Heart left ventricle (tissue), 16 donors: ENCODE measurements at places on chromosomes 12 and 14. TPM values are rescaled to one million over a fixed set of nuclear protein-coding genes. Genes with fewer than 3 reads are reported as not detected.
A peak's percentile ranks its signal among the peaks of the same experiment; 100 is the strongest.

DNA sequence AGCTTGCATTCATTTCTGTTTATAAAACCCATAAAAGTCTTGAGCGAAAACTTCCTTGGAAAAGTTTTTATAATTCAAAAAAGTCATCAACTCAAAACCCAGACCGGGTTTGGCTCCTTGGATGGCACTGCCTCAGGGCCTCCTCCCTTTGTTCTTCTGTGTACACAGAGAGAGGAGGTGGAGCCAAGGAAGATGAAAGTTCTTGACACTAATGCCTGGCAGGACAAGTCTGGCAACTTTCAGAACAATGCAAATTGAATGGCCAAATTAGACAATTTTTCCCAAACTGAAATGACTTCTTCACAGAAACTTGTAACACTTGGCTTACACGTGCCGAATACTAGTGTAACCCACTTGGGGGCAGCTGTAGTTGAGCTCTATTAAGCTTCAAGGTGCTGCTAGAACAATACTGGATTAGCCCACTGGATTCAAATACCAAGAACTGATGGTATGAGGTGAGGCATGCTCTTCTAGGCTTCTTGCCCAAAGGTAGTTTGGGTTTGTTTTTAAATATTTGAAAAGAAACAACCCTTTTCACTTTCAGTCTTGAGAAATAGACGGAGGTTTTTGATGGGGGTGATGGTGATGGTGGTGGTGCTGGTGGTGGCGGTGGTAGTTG lies 86.6 kb upstream of the FRMD6 start:
- no peaks in the 10 kb centered on the region for H3K27me3 ChIP-seq
- H3K4me1 ChIP-seq, result no peaks in the 10 kb centered on the region
- H3K27ac ChIP-seq, result no peak overlapping the region
- no peaks in the 10 kb centered on the region for H3K36me3 ChIP-seq

- no peaks in the 10 kb centered on the region for H3K27me3 ChIP-seq
- H3K4me1 ChIP-seq, result peaks cover 6% of the 10 kb centered on the region
- no peak overlapping the region for H3K4me3 ChIP-seq
- no peaks in the 10 kb centered on the region for H3K36me3 ChIP-seq
- H3K27ac ChIP-seq, result no peak overlapping the region
- DNase-seq, result no peak
Measured at GRCh38 chr14:87632796-87633195, 360.2 kb downstream of the GALC start.

- DNase-seq, result peak; percentile 46
- H3K36me3 ChIP-seq, result peaks cover 100% of the 10 kb centered on the region
- H3K4me1 ChIP-seq, result peaks cover 8% of the 10 kb centered on the region
- no peaks in the 10 kb centered on the region for H3K27me3 ChIP-seq
- H3K4me3 ChIP-seq, result no peak overlapping the region
- peak overlapping the region; percentile 50 for H3K27ac ChIP-seq
Measured at GRCh38 chr14:101980700-101981099, 16.3 kb downstream of the DYNC1H1 start.

DNA sequence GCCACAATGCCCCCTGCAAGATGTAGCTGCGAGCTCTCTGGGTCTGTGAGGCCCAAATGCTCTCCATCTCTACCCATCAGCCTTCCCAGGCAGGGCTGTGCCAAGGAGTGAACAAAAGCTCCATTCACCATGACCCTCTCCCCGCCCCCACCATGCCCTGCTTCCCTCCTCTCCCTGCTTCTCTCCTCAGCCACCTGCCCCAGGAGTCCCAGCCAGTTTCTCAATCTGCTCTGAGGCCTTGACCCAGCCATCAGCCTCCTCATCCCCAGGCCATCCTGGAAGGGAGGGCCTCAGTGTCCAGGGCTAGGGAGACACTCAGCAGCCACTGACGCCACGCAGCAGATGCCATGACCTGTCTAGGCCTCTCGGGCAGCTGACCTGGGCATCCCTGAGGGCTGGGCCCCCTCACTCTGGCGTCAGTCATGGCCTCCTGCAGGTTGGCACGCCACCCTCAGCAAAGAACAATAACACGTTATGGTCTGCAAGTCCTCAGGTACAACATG lies 8.5 kb upstream of the KRT5 start:
- H3K27ac ChIP-seq, result no peak overlapping the region
- no peak overlapping the region for H3K4me3 ChIP-seq
- no peaks in the 10 kb centered on the region for H3K4me1 ChIP-seq
- DNase-seq, result no peak
- H3K36me3 ChIP-seq, result no peaks in the 10 kb centered on the region
- H3K27me3 ChIP-seq, result no peaks in the 10 kb centered on the region

DNA sequence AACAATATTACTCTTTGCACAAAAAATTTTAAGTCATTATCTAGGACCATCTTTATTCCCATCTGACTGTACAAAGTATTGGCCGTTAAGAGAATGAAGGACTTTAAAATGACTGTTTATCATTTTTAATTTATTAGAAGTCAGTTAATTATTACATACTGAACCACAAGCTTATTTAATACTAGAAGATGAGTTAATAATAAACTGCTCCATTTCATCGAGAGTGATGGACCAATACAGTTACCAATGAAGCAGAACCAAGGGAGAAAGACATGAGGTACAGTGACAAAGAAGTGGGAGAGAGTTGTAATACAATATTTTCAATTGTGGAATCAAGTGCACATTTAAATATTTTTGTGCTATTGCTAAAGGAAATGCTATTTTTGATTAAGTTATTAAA lies 83.3 kb downstream of the PTPRO start:
- no peak overlapping the region for H3K4me3 ChIP-seq
- no peaks in the 10 kb centered on the region for H3K4me1 ChIP-seq
- no peaks in the 10 kb centered on the region for H3K36me3 ChIP-seq
- H3K27ac ChIP-seq, result no peak overlapping the region
- DNase-seq, result no peak

DNA sequence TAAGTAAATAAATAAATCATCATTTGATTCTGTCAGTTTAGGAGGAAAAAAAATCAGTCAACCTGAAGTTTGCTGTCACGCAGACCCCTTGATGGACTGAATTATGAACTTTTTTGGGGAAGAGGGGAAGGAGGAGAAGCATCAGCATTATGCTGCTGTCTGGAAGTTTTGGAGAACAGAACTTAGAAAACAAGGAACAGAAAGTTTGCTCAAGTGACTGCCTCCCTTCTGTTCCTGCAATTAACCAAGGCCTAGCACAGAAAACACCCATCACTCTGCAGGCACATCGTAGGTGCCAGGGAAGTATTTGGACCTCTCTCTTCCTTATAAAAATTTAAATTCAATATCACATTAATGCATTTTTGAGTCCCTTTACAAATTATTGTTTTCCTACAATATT lies 283.8 kb downstream of the VRK1 start:
- no peak for DNase-seq
- H3K36me3 ChIP-seq, result no peaks in the 10 kb centered on the region
- no peaks in the 10 kb centered on the region for H3K4me1 ChIP-seq
- no peak overlapping the region for H3K27ac ChIP-seq
- peaks cover 10% of the 10 kb centered on the region for H3K27me3 ChIP-seq
- no peak overlapping the region for H3K4me3 ChIP-seq

DNA sequence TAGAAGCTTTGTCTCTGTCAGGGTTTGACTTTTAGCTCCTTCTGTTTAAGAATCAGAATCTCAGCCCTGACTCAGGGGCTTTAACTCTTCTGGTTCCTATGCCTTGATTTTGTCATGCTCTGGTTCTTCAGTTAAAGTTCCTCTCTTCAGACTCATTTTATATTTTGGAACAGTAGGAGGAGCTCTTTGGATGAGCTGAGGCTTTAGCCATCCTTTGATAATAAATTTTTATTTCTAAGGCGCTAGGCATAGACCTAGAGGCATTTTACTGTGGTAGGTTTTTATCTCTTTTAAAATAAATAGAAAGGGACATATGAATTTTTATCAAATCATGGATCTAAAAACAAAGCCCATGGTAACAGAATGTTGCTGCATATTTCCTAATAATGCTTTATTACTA lies 51.7 kb downstream of the ATP23 start:
- H3K4me3 ChIP-seq, result no peak overlapping the region
- DNase-seq, result no peak
- H3K36me3 ChIP-seq, result no peaks in the 10 kb centered on the region
- H3K27me3 ChIP-seq, result no peaks in the 10 kb centered on the region
- H3K27ac ChIP-seq, result no peak overlapping the region
- H3K4me1 ChIP-seq, result no peaks in the 10 kb centered on the region

DNA sequence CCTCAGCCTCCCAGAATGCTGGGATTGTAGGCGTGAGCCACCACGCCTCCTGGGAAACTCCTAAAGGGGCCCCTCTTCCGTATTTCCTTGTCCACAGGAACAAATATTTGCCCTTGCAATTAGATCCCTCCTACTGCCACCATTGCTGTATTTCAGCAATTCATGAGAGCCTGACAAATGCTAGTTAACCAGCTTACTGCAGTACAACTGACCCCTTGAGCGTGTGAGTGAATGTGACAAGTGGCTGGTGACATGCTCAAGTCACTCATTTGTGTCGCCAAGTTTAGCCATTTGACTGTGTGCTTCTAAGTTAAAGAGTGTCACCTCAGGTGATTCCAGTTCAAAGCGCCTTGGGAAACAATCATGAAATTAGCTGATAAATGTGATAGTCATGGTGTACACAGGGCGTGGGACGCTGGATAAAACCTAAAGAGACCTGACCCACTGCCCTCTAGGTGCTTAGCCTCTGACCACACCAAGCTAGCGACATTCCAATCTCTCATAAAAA lies 56.1 kb upstream of the MAP1LC3B2 start:
- H3K27ac ChIP-seq, result no peak overlapping the region
- H3K4me3 ChIP-seq, result no peak overlapping the region
- no peaks in the 10 kb centered on the region for H3K27me3 ChIP-seq
- no peak for DNase-seq
- peaks cover 4% of the 10 kb centered on the region for H3K4me1 ChIP-seq
- no peaks in the 10 kb centered on the region for H3K36me3 ChIP-seq

Gene HOXC12
- not detected for polyA plus RNA-seq

Gene LRTM2
- not detected for polyA plus RNA-seq
